ENCODE measurements at places on chromosomes 7 and 10.

DNA sequence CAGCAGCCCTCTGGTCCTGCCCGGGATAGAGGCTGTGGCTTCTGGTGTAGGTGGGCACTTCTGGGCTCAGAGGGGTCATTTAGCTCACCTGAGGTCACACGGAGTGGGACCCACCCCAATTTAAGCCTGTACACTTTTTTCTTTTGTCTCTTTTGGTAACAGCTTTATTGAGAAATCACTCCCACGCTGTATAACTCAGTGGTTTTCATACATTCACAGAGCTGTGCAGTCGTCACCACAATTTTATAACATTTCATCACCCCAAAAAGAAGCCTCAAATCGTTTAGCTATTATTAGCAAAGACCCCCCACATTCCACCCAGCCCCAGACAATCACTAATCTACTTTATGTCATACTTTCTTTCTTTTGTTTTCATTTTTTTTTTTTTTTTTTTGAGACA is 62.3 kb downstream of the LHPP start:
- no peak for DNase-seq

DNA sequence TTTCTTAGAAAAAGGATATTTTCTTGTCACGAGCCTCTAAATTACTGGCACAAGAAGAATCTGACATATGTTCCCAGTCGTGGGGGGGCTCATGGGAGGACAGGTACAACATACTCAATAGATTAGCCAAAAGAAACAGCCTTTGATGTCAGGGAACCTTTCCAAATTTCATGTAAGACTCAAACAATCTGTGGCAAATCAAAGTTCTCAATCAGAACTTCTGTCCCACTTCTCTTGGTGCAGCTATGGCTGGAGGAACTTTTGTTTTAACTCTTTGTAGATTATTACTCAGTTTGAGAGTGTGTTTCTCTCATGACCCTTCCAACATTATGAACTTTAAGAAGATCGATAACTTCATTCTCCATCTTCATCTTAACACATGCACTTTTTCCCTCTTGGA is 114.3 kb upstream of the ARID5B start:
- DNase-seq = no peak

DNA sequence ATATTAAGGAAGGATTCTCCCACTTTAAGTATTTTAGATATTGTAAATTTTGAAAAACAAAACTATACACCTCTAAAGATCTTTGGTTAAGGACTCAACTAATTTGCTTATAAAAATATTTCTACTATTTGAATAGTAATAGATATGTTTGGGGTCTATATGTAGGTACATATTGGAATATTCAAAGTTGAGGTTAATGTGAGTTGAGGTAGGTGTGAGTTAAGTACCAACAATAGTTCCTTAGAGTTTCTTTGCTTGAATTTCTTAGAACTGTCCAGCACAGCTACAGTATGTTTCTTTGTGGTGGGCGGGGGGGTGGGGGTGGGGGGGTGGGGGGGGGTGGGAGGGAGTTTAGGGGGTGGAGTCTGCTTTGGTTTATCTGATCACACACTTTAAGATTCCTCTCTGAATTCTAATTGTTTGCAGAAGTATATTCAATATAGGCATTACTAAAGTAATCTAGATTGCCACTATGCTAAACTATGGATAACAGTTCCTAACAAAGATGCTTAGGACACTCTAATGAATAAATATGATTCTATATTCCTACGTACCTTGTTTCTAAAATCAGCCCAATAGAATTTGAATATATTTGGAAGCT is 2.1 kb downstream of the GRM3 start:
- no peak for DNase-seq

- no peak for DNase-seq
These were observed 6.5 kb upstream of the PURB start for GRCh38 chr7:44891791-44892190.
